Effector memory CD8-positive, alpha-beta T cell (primary cell): ENCODE measurements at places on chromosomes 5 and 9.

- no peak for DNase-seq
Observed at GRCh38 chr5:57325678-57326397, 152.0 kb downstream of the GPBP1 start.

DNA sequence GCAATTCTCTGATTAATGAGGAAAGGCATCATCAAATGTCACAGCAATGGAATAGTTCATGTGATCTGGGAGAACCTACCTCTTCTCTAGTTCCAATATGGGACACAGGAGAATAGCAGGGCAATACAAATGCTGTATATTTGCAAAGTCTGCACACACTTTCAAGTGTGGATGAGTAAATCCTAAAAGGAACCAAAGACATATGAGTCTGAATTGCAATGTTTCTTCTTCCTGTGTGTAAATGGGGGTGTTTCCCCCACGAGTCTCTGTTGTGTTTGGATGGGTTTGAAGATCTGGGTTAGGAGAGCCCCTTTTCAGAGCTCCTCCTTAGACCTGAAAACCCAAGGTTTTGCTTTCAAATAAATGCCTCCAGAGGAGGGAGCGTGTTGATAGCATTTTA, 26.9 kb downstream of the SLC46A2 start:
- no peak for DNase-seq

- DNase-seq: no peak
Observed at GRCh38 chr9:2809692-2810419, 34.0 kb downstream of the PUM3 start.

GRCh38 chr9:123926941-123927340, 3.0 kb downstream of the DENND1A start:
- no peak for DNase-seq

- no peak for DNase-seq
Observed at GRCh38 chr9:117926031-117926658, 221.9 kb downstream of the TLR4 start.

DNA sequence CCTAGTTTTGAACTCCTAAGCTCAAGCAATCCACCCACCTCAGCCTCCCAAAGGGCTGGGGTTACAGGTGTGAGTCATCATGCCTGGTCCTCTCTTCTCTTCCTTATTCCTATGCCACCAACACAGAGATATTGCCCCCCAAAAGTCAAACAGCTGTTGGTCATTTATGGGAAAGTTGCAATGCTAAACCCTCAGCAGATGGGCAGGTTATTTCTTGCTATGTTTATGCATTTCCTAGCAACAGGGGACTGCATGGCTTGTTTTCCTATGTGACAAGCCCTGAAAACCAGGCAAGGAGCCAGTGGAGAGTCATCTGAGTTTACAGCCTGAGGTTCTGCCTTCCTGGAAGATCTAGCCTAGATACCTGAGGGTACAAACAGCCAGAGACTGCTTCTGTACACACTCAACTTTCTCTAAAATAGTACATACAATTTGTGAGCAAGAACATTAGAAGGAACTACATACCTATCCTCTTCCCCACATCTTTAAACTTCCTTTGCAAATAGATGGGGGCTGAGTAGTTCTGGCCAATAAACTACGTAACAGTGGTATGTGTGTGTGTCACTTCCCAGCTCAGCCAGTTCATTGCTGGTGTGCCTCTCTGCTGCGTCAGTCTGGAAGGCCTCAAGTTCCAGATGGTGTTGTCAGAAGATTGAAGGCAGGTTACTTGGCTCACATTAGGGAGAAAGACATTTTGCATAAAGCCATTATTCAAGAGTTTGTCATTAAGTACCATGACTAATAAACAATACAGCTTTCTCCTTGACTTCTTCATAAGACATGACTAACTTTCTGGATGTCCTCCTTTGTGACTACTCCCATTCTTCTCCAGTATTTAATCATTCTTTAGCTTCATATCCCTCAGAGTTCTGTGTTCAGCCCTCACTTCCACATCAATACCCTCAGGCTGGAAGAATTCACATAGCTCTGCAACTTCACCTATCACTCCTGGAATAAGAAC, 65.3 kb downstream of the CSNK1A1 start:
- DNase-seq: no peak

DNA sequence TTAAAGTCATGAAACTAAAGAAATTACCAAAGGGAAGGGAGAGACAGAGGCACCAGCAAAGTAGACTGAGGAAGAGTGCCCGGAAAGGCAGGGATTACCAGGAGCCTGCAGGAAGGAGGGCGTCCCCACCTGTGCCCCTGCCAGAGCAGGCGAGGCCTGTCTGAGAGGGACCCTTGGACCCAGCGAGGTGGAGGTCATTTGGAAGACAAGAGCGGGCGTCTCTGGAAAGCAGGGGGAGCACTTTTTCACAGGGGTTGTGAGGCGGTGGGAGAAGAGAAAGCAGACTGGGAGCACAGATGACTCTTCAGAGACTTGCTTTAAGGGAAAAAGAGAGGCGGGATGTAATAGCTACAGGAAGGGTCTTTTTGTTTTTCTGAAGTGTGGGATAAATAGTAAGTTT, 27.5 kb upstream of the SLC2A8 start:
- DNase-seq: no peak

- DNase-seq: no peak
Observed at GRCh38 chr5:127876384-127876783, 173.2 kb downstream of the CCDC192 start.

DNA sequence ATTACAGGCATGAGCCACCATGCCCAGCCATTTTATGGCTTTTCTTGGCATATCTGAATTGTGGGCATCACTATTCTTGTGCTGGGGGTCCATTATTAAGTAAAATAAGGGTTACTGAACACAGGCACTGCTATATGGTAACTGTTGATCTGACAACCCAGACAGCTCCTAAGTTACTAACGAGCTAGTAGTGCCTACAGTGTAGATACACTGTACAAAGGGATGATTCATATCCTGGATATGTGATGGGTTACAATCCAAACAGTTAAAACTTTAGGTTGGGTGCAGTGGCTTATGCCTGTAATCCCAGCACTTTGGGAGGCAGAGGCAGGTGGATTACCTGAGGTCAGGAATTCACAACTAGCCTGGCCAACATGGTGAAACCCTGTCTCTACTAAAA, 4.3 kb downstream of the CD14 start:
- DNase-seq: no peak

DNA sequence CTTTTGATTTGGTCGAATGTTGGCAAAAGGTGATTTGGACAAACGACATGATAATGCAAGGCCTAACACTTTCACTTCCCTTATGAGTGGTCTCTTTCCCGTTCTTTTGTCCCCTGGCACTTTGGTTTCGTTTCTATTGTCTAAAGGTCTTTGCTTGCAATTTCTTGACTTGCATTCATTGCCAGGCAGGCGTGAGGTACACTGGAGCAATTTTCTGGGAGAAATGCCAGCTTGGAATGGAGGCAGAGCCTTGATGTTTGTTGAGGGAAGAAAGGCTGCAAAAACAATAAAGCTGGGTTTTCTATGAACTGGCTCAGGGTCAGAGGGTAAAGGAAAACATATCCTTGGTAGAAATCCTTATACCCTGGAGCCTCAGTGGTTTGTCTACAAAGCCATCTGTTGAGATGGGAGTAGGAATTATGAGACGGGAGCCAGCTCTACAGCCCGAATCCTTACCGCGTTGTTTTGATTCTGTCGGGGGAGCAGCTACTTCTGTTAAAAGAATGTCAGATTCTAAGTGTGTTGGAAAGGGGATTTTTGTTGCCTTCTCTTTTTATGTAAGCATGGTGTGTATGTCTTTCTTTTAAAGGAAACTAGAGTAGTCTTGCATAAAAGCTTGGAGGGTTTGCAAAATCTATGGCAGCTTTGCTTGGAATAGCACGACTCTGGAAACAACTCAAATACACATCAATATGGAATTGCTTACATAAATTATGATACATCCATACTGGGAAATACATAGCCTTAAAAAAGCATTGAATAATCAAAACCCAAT, 158.9 kb downstream of the RMI1 start:
- no peak for DNase-seq

- DNase-seq: no peak
Observed at GRCh38 chr5:112646139-112646936, 91.3 kb upstream of the APC start.

DNA sequence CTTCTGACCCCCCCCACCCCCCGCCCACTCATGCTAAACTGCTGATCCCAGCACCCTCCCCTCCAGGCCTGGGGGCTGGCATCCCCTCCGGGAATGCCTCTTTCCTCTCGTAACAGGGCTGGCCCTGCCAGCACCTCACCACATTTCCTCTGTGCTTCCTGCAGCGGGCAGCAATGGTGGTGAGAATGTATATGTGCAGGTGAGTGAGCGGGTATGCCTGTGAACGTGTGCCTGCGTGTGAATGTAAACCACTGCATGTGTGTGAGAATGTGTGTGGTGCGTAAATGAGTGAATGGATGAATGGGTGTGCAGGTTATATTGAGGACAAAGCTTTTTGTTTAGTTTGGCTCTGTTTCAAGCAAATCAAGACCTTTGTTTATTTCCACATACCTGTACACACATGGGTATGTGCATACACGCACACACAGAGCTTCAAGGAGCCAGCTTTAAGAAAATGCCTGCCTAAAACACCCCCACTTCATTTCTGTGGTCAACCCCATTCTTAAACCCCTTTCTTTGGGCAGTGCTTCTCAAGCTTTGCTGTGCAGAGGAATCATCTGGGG, 95.7 kb upstream of the SHB start:
- no peak for DNase-seq

DNA sequence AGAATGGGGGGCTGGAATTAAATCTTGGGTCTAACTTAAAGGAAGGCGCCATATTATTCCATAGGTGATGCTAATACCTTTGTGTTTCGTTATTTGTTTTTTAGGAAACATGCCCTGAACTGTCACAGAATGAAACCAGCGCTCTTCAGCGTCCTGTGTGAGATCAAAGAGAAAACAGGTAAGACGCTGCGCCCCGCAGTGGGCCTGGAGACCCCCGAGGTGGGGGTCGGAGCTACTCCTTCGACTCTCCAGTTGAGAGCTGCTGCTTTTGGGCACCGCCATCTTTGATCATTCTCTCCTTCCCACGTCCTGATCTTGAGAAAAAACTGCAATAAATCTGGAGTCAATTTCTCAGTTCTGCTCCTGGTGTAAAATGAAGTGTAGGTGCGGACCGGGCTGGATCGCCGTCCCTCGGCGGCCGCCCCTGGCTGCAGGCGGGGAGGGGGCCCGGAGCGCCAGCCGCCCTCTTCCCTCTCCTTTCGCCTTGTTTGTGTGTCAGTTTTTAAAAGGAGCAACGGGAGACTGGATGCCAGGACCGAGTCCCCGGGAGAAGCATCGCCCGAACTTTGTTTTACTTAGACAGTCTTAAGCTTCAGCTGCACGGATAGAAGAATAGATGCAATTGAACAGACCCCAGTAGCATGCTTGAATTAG, 1.4 kb downstream of the PBX3 start:
- DNase-seq: no peak

DNA sequence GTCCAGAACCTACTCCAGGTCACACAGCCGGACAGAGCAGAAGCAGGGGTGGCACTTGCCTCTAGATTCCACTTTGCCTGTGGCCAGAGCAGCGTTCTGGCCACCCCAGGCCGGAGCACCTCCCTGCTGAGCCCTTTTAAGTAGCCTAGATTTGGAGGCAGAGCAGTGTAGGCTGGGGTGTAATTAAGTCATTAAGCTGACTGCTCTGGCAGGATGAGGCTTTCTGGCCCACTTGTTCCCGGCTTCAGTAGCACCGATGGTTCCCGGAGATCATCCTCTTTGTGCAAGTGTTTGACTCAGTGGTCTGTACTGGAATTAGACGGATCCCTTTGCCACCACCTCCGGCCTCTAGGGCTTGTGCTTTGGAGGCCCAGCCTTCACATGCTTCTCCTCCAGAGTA, 281.9 kb upstream of the ANKRD55 start:
- no peak for DNase-seq

GRCh38 chr5:77251921-77252320, 41.4 kb downstream of the PDE8B start:
- no peak for DNase-seq

GRCh38 chr9:135698236-135698635, 1.0 kb downstream of the SOHLH1 start:
- DNase-seq: no peak

DNA sequence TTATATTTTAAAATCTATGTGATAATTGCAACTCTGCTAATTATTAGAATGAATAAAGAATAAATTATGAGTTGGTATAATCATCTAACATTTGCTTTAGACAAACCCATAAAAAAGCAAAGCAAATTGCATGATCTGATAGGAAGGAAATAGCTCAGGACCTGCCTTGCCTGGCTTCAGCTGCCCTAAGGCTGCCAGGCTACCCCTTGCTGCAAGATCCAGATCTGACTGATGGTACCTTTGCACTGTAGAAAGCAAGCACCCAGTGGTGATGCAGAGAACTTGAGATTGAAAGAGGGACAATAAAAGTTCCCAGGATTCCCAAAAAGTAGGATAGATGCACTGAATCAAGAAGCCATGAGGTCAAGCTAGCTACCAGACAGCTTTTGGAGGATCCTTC, 100.9 kb upstream of the FSTL4 start:
- no peak for DNase-seq

DNA sequence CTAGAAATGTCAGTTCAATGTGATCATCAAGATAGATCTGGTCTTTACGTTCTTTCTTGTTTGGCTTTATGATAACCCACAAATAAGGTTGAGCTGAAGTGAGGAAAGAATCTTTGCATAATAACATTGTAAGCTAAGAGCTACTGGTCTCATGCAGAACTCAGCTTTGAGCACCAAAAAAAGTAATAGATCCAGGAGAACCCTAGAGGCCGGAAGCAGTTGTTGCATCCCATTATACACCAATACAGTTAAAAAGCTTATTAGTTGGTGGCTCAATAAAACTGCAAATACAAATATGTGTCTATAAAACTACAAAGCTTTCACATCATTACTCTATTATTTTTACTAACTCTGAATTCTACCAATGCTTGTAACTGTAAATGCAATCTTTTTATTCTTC, 85.5 kb upstream of the NUDT12 start:
- DNase-seq: no peak

- DNase-seq: no peak
Observed at GRCh38 chr5:74156728-74157383, 483.7 kb downstream of the ENC1 start.

- DNase-seq: no peak
Observed at GRCh38 chr5:14603141-14603540, 21.5 kb downstream of the OTULINL start.

DNA sequence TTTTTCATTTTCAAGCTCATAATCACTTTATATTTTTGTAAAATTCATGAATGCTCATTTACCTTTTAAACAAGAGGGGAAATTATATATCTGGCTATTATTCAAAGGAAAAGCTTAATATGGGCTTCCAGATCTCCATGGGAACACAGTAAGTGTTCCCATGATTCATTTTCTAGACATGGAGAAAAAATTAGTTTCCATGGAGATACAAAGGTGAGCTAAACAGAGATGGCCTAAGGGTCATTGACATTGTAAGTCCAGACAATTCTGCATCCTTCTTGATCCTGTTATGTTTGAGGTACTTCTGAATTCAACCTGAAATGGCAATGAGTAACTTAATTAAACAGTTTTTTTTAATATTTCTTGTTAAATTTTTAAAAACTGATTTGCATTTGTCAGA, 341.4 kb upstream of the PRR16 start:
- DNase-seq: no peak

DNA sequence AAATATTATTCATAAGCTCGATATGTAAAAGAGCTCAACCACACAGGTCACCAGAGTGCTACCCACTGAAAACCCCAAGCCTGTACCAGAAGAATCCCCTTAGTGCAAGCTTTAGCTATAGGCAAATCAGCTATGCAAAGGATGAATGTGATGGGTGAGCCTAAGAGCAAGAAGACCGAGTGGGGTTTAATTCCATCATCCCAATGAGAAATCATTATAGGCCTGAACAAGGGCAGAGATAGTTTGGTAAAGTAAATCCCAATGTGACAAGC, 21.8 kb downstream of the ELOVL7 start:
- DNase-seq: no peak

- DNase-seq: no peak
Observed at GRCh38 chr5:36623832-36624231, 17.4 kb downstream of the SLC1A3 start.
